ENCODE measurements at places on chromosomes 1 and 21.

GRCh38 chr1:194071205-194071604 is 884.8 kb upstream of the B3GALT2 start:
- no peak for DNase-seq

DNA sequence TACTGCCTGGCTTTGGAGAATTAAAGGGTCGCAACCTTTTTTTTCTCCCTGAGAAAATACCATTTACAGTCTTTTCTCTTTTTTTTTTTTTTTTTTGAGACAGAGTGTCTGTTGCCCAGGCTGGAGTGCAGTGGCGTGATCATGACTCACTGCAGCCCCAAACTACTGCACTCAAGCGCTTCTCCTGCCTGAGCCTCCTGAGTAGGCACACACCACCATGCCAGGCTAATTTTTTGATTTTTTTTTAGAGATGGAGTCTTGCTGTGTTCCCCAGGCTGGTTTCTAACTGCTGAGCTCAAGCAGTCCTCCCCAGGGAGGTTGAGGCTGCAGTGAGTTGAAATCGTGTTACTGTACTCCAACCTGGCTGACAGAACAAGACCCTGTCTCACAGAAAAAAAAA is 24.6 kb downstream of the UBE4B start:
- DNase-seq = no peak

- DNase-seq = no peak
Measured at GRCh38 chr1:79903321-79903720, 896.8 kb upstream of the ADGRL4 start.

GRCh38 chr1:74403606-74404005 is 108.8 kb downstream of the LRRC53 start:
- DNase-seq = no peak

DNA sequence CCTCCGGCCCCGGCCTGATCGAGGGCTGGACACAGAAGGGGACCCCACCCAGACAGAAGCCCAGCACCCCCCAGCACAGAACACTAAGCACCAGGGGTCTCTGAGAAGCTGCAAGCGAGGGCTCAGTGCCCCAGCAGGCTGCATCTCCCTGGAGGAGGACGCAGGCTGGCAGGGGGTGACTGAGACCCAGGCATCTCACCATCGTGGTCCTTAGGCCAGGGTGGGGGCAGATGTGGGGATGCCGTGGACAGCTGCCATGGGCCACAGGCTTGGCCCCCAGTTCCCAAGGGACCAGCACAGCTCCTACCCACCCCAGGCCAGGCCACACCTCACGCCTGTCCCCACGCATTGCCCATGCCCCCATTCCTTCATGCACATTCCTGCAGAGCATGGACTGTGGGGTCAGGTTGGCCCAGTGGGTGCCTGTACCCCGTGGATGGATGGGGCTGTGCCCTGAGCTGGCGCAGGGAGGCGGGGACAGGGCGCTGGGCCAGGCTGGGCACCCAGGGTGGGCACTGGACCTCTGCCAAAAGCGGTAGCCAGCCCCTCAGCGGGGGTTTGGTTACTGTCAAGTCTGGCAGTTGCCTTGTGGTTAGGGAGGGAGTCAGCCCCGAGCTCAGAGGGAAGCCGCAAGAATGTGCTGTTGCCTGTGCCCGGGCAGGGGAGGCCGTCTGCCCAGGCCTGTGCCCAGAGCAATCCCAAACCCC is 61.5 kb downstream of the ARHGEF16 start:
- DNase-seq = no peak

- no peak for DNase-seq
Measured at GRCh38 chr1:81420760-81421159, 380.0 kb upstream of the ADGRL2 start.

- DNase-seq = no peak
Measured at GRCh38 chr1:166383137-166383536, 216.3 kb upstream of the FAM78B start.
